ENCODE measurements at places on chromosomes 3 and 15.

DNA sequence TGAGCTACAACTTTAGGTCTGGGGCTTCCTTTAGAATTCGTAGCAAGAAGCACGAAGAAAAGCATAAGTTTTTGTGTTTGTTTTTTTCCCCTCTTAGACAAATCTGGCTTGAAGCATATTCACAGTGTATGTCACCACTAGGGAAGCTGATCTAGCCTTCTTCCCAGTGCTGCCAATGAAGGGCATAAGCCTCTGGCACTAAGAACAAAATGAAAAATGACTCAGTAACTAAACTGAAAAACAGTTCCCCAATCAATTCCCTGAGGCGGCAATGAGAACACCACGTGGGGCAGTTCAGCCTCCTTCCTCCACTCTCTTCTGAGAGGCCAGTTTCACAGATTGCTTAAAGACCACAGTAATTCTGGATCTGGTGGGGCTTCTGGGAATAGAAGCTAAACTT lies 338.1 kb downstream of the GAP43 start:
- DNase-seq = no peak

GRCh38 chr3:112671930-112672715 lies 31.2 kb upstream of the CCDC80 start:
- DNase-seq = no peak

DNA sequence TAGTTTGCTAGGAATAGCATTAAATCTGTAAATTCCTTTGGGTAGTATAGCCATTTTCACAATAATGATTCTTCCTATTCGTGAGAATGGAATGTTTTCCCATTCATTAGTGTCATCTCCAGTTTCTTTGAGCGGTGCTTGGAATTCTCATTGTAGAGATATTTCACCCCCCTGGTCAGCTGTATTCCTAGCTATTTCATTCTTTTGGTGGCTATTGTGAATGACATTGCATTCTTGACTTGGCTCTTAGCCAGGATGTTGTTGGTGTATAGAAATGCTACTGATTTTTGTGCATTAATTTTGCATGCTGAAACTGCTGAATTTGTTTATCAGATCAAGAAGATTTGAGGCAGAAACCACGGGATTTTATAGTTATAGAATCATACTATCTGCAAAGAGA lies 690.5 kb upstream of the ALCAM start:
- DNase-seq = no peak

DNA sequence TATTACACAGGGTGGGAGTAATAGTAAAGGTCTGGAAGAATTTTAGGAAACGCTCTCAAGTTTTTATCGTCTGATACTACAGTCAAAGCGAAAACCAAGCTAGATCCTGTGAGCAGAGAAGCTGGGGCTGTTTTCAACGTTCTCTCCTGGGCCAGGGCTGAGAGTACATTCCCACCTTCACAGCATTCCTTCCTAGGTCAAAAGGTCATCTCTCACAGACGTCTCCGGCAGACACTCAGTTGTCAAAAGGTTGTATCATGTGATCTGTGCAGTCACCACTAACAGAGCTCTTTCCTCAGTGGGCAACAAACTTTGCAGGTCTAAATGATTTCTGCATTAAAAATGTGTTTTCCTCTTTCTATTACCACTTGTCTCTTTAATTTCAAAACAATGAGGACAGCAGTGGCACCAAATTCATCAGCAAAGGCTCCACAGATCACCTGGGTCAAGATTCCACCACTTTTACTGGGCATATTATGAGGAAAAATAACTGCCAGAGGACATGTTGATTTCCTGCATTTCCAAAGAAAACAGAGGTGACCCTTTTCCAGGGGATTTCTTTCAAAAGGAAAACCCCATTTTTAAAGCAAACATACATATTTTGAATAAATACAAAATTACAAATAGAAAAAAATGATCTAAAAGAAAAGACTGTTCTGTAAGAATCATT lies 41.9 kb downstream of the MEIS2 start:
- no peak for DNase-seq

Measured in NCI-H1092 (cell line).